Ovary (tissue), 10 donors: ENCODE measurements at places on chromosomes 4 and X.

- DNase-seq: no peak
These were observed 9.8 kb upstream of the P2RY8 start for GRCh38 chrX:1546691-1547251.

GRCh38 chr4:52937829-52938228 lies 75.7 kb downstream of the RASL11B start:
- DNase-seq: no peak

DNA sequence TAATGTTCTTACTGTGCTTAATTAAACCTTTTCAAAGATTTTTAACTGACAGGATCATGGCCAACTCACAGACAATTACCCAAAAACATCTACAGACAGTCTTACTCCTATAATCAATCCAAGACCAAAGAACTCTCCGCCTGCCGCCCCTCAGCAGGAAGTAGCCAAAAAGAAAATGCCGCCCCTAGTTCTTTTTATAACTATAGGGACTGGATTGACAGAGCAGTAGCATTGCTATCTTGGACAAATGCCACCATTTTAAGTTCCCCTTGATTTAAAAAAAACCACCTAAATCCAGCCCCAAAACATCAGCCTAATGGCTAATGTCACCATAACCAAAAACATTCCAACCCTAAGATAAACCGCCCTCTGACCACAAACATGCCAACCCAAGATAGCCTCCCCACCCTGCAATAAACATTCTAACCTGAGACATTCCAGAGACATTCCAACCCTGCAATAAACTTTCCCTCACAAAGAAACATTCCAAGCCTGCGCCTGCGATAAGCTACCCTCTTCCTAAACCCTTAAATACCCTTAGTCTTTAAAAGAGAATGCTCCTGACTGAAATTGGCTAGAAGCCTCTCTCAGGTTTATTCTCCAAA lies 77.0 kb downstream of the COQ2 start:
- no peak for DNase-seq

- DNase-seq: no peak
These were observed 677.5 kb downstream of the DMD start for GRCh38 chrX:32533848-32534247.

DNA sequence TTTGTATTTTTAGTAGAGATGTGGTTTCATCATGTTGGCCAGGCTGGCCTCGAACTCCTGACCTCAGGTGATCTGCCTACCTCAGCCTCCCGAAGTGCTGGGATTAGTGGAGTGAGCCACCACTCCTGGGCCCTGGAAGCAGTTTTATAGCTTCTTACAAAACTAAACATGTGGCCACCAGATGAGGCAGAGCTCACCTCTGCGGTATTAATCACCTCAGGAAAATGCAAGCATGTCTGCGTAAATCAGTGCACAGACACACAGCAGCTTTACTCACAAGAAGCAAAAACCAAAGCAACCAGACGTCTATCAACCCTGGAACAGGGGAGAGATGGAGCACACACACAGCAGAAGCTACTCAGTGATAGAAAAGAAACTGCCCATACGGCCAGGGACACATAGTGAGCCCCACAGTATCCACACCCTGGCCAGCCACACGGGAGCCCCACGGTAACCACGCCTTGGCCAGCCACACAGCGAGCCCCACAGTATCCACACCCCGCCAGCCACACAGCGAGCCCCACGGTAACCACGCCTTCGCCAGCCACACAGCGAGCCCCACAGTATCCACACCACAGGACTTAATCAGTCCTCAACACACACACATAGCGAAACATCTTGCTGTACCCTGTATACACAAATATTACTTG lies 30.2 kb downstream of the PPP2R3B start:
- DNase-seq: peak; percentile 0

- no peak for DNase-seq
These were observed 151.5 kb downstream of the PLS3 start for GRCh38 chrX:115712484-115712883.
